ENCODE measurements at places on chromosomes 5 and 9.

DNA sequence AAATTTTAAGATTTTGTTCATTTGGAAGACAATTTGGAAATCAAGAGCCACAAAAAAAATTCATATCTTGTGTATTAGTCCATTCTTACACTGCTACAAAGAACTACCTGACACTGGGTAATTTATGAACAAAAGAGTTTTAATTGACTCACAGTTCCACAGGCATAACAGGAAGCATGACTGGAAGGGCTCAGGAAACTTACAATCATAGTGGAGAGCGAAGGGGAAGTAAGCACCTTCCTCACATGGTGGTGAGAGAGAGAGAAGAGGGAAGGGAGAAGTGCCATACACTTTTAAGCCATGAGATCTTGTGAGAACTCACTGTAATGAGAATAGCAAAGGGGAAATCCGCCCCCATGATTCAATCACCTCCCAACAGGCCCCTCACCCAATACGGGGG is 274.4 kb downstream of the KCNN2 start:
- H3K27ac ChIP-seq, result no peak overlapping the region
- H3K27me3 ChIP-seq, result no peaks in the 10 kb centered on the region
- no peaks in the 10 kb centered on the region for H3K36me3 ChIP-seq
- H3K4me3 ChIP-seq, result no peak overlapping the region
- no peaks in the 10 kb centered on the region for H3K4me1 ChIP-seq

GRCh38 chr5:81534441-81534840 is 140.5 kb upstream of the ACOT12 start:
- H3K4me3 ChIP-seq, result no peak overlapping the region
- no peaks in the 10 kb centered on the region for H3K27me3 ChIP-seq
- no peak overlapping the region for H3K27ac ChIP-seq
- no peaks in the 10 kb centered on the region for H3K36me3 ChIP-seq

- DNase-seq, result no peak
- H3K27me3 ChIP-seq, result no peaks in the 10 kb centered on the region
- H3K4me1 ChIP-seq, result no peaks in the 10 kb centered on the region
Observed at GRCh38 chr9:28782630-28783029, 1209.3 kb upstream of the C9orf72 start.

- DNase-seq, result no peak
- H3K27ac ChIP-seq, result no peak overlapping the region
- H3K4me1 ChIP-seq, result peaks cover 16% of the 10 kb centered on the region
- H3K4me3 ChIP-seq, result no peak overlapping the region
- no peaks in the 10 kb centered on the region for H3K27me3 ChIP-seq
- no peaks in the 10 kb centered on the region for H3K36me3 ChIP-seq
Observed at GRCh38 chr9:121656941-121657470, 5.6 kb downstream of the DAB2IP start.

GRCh38 chr5:149563466-149563865 is 12.2 kb upstream of the CSNK1A1 start:
- no peak for DNase-seq
- H3K27me3 ChIP-seq, result no peaks in the 10 kb centered on the region
- H3K27ac ChIP-seq, result peak overlapping the region; percentile 82
- H3K4me1 ChIP-seq, result no peaks in the 10 kb centered on the region

- no peaks in the 10 kb centered on the region for H3K4me1 ChIP-seq
- no peak for DNase-seq
- H3K4me3 ChIP-seq, result no peak overlapping the region
- H3K27me3 ChIP-seq, result no peaks in the 10 kb centered on the region
Observed at GRCh38 chr5:112316731-112317130, 102.3 kb downstream of the EPB41L4A start.

DNA sequence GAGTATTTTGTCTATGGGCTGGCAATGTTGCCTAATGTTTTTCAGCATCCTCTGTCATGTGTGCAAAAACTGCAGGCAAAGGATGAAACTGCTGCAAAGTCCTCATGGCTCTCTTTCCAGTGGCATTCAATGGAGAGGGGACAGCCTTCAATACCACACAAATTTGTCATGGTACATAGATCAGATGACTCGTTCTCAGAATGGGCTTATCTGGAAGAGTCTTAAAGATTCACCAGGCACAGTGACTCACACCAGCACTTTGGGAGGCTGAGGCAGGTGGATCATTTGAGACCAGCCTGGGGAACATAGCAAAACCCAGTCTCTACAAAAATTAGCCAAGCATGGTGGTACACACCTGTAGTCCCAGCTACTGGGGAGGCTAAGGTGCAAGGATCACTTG is 5.3 kb downstream of the CDKN2AIPNL start:
- H3K4me1 ChIP-seq, result peaks cover 15% of the 10 kb centered on the region
- no peak for DNase-seq
- peaks cover 16% of the 10 kb centered on the region for H3K36me3 ChIP-seq
- H3K27me3 ChIP-seq, result no peaks in the 10 kb centered on the region
- H3K4me3 ChIP-seq, result no peak overlapping the region
- H3K27ac ChIP-seq, result no peak overlapping the region

GRCh38 chr9:97990259-97990658 is 7.1 kb downstream of the ANP32B start:
- DNase-seq, result no peak
- H3K4me3 ChIP-seq, result no peak overlapping the region
- H3K4me1 ChIP-seq, result peaks cover 44% of the 10 kb centered on the region
- peaks cover 8% of the 10 kb centered on the region for H3K36me3 ChIP-seq
- no peaks in the 10 kb centered on the region for H3K27me3 ChIP-seq
